NCI-H187 (cell line): ENCODE measurements at places on chromosomes 1 and 21.

DNA sequence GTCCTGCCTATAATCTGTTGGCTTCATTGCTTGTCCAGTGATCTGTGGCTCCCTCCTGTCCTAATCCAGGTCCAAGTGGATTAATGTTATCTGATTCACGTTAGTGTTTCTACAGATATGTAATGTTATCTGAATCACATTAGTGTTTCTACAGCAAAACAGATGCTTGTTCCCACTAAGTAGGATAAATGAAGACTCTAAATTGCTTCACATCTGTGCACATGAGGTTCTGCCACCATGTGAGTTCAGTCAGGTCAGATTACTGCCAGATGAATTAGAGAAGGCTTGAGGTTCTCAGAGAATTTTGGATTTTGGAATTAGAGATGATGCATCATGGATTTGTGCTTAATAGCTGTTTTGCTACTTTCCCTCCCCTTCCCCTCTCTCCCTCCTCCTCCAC, 13.2 kb downstream of the DISC1 start:
- no peak for DNase-seq

DNA sequence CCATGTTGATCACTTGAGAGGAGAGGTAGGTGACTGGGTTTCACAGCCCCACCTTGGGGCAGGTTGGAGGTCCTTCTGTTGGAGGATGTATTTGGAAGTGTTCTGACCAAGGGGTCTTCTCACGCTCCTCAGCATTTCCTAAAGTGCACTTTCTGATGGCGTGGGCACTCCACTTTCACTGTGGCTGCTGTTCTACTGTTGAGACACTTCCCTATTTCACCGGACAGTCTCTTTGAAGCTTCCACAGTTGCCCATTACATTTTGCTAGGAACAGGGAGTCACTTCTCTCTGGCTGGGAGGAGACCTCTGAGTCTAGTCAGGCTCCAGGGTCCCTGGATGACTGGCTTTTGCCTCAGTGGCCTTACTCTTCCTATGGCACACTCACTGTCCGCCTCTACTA, 180.0 kb upstream of the LMO4 start:
- no peak for DNase-seq

DNA sequence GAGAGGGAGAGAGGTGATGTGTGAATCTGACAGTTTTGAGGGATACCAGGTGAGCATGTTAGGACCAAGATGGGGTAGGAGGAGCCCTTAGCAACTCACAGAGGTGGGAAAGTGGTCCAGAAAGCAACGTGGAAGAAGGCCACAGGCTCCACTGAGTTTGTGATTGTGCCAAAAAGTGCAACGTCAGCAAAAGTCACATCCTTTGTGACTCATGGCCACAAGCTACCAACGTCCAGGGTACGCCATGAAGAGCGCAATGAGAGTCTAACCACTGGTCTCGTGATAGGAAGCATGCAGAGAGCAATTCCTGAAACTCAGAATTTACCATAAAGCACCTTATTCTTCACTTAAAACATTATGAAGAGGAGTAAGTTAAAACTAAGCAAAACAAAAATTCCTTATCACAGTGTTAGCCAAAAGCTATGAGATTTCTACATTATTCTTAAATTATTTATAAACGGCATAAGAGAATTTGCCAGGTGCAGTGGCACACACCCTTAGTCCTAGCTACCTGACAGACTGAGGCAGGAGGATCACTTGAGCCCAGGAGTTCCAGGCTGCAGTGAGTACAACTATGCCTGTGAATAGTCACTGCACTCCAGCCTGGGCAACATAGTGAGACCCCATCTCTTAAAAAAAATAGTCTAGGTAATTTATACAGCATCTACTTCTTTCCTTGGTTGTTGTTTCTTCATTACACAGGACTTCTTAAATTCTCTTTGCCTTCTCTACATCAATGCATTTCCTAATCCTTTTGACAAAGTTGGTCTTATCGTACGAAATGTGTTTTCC, 55.2 kb downstream of the COLGALT2 start:
- no peak for DNase-seq

- no peak for DNase-seq
These were observed 12.0 kb upstream of the PRELP start for GRCh38 chr1:203463469-203464062.

DNA sequence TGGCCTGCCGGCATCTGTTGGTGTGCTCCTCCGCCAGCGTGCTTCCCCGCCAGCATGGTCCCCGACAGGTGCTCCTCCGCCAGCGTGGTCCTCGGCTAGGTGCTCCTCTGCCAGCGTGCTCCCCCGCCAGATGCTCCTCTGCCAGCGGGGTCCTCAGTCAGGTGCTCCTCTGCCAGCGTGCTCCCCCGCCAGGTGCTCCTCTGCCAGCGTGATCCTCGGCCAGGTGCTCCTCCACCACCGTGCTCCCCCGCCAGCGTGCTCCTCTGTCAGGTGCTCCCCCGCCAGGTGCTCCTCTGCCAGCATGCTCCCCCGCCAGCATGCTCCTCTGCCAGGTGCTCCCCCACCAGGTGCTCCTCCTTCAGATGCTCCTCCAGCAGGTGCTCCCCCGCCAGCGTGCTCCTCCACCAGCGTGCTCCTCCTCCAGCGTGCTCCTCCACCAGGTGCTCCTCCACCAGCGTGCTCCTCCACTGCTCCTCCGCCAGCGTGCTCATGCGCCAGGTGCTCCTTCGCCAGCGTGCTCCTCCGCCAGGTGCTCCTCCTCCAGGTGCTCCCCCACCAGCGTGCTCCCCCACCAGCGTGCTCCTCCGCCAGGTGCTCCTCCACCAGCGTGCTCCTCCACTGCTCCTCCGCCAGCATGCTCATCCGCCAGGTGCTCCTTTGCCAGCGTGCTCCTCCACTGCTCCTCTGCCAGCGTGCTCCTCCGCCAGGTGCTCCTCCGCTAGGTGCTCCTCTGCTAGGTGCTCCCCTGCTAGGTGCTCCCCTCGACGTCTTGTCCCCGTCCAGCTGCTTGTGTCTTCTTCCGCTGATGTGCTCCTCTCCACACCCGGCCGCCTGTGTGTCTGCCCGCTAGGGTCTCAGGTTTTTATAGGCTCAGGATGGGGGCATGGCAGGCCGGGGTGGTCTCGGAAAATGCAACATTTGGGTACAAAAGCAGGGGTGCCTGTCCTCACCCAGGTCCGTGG, 223.0 kb downstream of the NRIP1 start:
- DNase-seq: no peak

DNA sequence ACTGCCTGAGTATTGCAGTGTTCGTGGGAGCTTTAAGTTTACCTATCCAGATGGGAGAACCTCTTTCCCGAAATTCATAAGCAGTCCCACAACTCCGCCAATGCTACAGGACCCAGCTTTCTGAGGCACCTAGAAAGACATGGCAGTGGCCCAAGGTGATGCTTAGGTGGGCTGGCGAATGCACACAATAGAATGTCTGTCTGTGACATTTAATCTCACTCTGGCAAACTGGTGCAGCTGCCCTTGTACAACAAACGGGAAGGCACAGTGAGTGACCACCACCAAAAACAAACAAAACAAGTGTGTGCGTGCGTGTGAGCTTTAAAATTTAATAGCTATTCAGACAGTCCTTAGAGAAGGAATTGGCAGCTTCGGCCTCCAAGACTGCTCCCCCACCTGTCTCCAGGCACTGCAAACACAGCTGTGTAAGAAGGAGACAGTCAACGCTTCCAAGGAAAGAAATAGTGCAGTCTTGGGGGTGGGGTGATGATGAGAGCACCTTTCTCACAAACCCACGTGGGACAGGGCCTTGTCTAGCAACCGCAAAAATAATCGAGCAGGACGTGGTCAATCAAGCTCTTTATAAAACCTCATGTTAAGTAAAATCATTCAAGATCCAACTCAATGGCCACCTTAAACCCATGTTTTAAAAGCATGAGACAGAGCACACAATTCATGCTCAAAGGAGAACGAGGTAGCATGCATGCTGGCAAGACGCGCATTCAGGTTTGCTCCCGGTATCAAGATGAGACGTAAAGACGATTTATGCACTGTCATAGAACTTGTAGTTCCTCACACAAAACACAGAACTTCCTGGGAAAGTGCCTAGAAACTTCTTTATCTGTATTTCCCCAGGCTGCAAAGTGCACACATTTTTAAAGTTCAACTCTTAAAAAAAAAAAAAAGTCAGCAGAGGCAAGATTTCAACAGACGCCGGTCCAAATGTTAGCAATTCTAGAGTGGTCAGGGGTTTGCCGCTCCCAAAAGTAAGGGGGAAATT, 84.1 kb downstream of the TM2D1 start:
- DNase-seq: no peak

DNA sequence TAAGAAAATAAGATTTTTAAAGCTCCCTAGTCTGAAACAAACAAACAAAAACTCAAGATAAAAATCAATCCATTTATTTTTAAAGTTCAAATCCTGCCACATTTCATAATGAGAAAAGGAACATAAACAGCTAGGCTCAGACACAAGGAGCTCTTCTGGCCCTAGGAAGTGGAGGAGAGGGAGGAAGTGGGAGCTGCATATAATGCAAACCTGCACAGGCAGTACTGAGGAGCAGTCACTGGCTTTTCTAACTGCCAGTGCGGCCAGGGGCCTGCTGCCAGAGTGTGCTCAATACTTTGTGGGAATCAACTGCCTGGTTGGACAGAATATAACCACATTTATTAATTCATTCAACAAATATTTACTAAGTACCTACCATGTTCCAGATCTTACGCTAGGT, 139.8 kb upstream of the SPATA6 start:
- DNase-seq: no peak

DNA sequence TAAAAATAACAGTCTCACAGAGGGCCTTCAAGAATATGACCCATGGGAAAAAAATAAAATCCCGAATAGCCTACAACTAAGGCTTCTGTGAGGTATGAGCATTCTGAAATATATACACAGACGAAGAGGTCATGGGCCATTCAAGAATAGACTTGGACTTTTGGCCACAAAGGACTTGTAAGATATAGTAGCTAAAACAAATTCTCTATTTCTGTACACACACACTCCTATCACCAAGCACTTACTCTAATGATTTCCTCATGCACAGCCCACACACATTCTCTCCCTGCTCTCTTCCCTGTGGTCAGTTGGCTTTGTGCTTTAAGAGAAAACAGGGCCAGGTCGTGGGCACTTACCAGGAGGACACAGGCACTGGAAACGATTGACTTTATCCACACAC, 69.7 kb upstream of the ADAM30 start:
- no peak for DNase-seq

DNA sequence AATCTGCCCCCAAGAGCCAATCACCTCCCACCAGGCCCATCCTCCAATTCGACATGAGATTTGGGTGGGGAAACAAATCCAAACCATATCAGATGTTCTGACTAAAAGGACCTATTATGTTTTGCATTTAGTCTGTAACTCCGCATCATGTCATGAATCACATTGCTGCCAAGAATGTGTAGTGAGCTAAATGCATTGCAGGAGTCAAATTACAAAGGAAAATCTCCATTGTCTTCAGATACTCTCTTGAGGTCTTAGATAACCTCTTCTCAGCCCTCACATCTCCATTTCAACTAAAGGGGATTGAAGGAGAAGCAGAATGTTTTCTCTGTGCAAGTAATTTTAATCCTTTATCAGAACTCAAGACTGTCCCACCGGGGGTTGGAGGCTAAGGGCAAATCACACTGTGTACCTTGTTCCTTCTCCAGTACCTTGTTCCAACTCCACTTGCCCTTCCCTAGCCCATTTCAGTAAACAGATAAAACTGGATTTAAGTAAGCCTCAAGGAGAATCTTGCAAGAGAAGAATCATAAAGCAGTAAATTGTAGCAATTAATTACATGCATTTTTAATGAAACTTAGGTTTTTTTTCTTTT, 34.1 kb downstream of the EXTL2 start:
- no peak for DNase-seq

- peak; percentile 51 for DNase-seq
These were observed 1.2 kb downstream of the ATP2B4 start for GRCh38 chr1:203627851-203628200.

GRCh38 chr1:155553349-155553748, 9.3 kb downstream of the ASH1L start:
- no peak for DNase-seq

DNA sequence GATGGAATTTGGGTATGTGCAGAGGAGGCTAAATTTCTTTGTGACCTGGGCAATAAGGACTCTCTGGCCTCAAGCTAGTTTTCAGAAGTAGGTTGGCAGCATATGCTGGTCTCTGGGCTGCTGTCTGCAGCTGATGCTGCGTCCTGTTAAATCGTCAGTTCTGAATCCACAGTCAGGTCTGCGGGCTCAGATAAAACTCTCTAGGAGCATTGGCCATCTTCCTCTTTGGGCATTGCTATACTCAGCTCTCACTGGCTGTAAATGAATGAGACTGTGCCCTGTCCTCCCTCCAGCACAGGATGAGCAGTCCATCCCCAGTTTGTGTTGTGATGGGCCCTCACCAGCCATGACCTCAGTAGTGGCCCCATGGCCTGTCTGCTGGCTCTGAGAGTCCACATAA, 272.6 kb downstream of the LRRC40 start:
- DNase-seq: no peak

- no peak for DNase-seq
These were observed at the start of gene SYNC for GRCh38 chr1:32702599-32703478. Gene SYNC, minus strand, starts transcription at chr1:32702770. Its CDS starts 110 bp downstream, at chr1:32702660.

- DNase-seq: no peak
These were observed 166.7 kb downstream of the SLC44A5 start for GRCh38 chr1:75444220-75444619.

GRCh38 chr1:177932123-177932522, 37.7 kb downstream of the SEC16B start:
- DNase-seq: no peak

GRCh38 chr1:205920159-205920558, 23.1 kb downstream of the SLC26A9 start:
- peak; percentile 98 for DNase-seq

DNA sequence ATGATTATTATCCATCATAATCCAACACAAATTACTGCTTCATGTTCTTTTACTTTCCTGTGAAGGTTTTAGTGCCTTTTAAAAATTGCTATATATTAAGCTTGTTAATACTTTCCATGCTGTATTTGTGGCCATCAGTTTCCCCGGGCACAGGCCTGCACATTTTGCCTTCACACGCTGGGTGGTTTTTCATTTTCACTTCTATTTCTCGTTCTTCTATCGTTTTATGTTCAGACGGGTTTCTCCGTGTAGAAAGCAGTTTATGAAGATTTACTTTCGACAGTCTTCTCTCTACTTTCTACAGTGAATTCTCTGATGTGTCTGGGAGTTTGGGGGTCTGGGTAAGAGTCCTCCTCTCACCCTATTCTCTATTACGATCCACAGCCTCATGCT, 9.5 kb downstream of the RUNX3 start:
- no peak for DNase-seq

DNA sequence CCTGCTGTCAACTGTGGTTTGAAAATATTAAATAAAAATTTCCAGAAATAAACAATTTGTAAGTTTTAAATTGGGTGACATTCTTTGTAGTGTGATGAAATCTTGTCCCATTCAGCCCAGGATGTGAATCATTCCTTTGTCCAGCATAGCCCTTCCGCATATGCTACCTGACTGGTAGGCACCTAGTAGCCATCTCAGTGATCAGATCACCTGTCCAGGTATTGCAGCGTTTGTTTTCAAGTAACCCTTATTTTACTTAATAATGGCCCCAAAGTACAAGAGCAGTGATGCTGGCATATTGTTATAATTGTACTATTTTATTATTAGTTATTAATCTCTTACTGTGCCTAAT, 351.6 kb upstream of the B3GALT2 start:
- no peak for DNase-seq
